Naive B cell (primary cell): ENCODE measurements at places on chromosomes 3 and 15. TPM values are rescaled to one million over a fixed set of nuclear protein-coding genes. Genes with fewer than 3 reads are reported as not detected.

- no peaks in the 10 kb centered on the region for H3K27me3 ChIP-seq
- H3K4me3 ChIP-seq: no peak overlapping the region
- H3K36me3 ChIP-seq: no peaks in the 10 kb centered on the region
- H3K27ac ChIP-seq: no peak overlapping the region
- no peaks in the 10 kb centered on the region for H3K4me1 ChIP-seq
- no peak for DNase-seq
Observed at GRCh38 chr3:161798016-161798415, 301.4 kb downstream of the OTOL1 start.

DNA sequence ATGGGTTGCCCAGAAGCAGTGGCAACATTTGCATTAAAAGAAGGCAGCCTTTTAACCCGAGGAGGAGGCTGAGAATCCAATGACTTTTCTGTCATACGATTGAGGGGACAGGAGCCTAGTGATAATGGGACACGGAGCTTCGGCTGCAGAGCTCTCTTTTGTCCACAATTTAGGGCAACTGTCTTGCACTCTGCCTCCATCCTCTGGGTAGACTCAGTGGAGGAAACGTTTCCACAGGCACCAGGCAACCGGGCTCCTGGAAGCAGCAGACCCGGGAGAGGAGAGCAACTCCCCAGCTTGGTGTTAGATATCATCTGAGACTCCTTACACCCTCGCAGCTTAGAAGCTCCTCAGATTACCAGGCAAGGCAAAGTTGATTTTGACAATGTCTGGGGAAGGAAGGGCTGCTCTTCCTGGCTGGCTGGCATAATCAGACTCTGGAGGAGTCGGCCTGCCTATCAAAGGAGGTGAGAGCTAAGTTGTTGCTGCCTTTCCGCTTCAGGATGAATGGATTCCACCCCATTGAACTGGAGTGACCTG, 43.5 kb upstream of the RNU6-1 start:
- no peak overlapping the region for H3K27ac ChIP-seq
- H3K4me3 ChIP-seq: no peak overlapping the region
- peaks cover 30% of the 10 kb centered on the region for H3K27me3 ChIP-seq
- DNase-seq: no peak
- H3K4me1 ChIP-seq: peaks cover 16% of the 10 kb centered on the region
- no peaks in the 10 kb centered on the region for H3K36me3 ChIP-seq

DNA sequence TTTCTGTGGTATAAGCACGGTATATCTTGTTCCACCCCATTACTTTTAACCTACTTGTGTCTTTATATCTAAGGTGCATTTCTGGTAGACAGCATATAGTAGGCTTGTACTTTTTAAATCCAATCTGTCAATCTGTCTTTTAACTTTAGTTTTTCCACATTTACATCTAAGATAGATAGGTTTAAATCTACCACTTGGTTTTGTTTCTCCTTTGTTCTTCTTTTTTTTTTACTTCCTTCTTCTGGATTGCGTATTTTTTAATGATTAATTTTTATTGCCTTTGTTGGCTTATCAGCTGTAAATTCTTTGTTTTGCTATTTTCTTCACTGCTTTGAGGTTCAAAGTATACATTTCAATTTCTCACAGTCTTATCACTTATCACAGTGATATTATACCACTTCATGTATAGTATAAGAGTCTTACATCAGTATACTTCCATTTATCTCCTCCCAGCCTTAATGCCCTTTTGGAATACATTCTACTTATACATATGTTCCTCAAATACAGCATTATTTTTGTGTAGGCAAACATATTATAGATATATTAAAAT, 31.0 kb downstream of the IQCB1 start:
- H3K27me3 ChIP-seq: no peaks in the 10 kb centered on the region
- H3K4me3 ChIP-seq: peak overlapping the region; percentile 93
- H3K4me1 ChIP-seq: peaks cover 41% of the 10 kb centered on the region
- peaks cover 27% of the 10 kb centered on the region for H3K36me3 ChIP-seq
- peak overlapping the region; percentile 98 for H3K27ac ChIP-seq

Gene ZNF662
- polyA plus RNA-seq: not detected

DNA sequence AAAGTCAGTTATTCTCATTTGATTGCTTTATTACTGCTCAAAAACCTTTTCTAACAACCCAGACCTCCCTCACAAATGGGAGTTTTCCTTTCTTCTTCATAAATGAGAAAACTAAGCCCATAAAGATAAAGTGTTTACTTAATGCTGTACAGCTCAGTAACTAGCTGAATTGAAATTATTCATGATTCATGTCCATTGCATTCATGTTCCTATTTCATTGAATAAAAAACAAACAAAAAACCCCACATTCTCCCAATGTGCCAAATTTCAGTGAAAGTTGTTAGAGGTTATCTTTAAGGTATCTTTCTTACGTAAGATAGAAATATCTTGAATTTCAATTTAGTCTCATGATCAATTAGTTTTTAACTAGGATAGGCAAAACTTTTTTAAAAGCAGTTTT, 2.8 kb downstream of the PLSCR2 start:
- no peak overlapping the region for H3K4me3 ChIP-seq
- no peak for DNase-seq
- H3K36me3 ChIP-seq: no peaks in the 10 kb centered on the region
- H3K27ac ChIP-seq: no peak overlapping the region
- peaks cover 11% of the 10 kb centered on the region for H3K4me1 ChIP-seq

DNA sequence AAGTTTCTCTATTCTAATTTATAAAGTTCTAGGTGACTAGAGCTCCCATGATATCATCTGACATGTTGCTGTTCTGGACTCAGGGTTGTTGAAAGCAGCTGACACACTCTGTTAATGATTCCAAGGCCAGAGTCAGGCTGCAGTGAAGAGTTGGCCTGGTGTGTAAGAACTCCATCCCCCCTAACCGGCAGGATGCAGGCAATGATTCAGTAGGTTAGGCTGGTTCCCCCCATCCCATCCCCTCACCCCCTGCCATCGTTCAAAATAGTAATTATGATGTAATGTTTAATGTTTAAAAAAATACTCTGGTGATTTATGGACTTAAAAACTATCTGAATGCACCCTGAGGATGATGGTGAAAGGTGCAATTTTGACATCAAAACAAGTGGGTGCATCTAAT, 4.6 kb upstream of the TRIM71 start:
- H3K4me1 ChIP-seq: peaks cover 7% of the 10 kb centered on the region
- H3K4me3 ChIP-seq: no peak overlapping the region
- peaks cover 32% of the 10 kb centered on the region for H3K27me3 ChIP-seq

DNA sequence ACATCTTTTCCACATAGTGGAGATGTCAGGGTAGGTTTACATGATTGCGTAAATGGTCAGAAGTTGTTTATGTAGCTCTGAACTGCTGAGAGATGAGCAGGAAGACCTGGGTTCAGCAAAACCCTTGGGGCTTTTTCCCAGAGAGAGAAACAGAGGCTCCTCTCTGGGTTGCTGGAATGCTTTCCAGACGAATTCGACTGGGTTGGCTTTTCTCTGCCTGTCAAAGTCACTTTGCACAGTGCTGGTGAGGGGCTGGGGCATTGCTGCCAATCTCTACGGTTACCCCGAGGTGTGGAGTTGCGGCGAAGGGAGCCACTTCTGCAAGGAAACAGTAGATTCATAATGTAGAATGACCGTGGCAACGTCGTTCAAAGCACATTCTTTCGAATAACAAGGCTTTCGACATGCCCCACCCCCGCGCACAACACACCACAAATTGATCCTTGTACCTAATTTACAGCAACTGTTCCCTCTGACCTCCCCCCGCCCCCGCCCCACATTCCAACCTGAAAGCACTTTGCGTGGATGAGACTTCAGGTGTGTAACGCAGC, 950 bp upstream of the CNTN4 start:
- H3K4me3 ChIP-seq: peak overlapping the region; percentile 77
- H3K4me1 ChIP-seq: peaks cover 8% of the 10 kb centered on the region
- H3K36me3 ChIP-seq: peaks cover 8% of the 10 kb centered on the region
